ENCODE measurements at places on chromosomes 6 and 20. TPM values are rescaled to one million over a fixed set of nuclear protein-coding genes. Genes with fewer than 3 reads are reported as not detected.

GRCh38 chr6:116101790-116102189 lies 1.1 kb downstream of the NT5DC1 start:
- DNase-seq = no peak

Gene MYLIP
- polyA plus RNA-seq = 6.6 TPM

DNA sequence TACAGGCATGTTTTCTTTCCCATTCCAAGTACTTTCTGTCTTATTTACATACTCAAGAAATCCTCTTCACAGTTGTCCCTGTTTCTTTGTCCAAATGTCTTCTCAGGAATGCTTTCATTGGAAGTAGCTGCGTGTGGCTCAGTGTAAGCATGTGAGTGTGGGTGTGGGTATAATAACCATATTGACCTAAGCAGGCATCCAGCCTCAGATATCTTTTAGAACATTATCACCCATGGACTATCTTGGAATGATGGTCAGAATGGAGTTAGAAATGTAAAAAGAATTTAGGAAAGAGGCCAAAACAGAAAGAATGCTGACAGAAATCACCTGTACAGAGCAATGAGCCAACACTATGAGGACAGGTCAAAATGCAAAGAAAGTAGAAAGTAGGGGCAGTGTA lies 16.4 kb downstream of the VNN2 start:
- DNase-seq = no peak

- peak; percentile 15 for DNase-seq
These were observed 92.6 kb downstream of the RNGTT start for GRCh38 chr6:88870717-88871330.

Gene OR5V1
- not detected for polyA plus RNA-seq

DNA sequence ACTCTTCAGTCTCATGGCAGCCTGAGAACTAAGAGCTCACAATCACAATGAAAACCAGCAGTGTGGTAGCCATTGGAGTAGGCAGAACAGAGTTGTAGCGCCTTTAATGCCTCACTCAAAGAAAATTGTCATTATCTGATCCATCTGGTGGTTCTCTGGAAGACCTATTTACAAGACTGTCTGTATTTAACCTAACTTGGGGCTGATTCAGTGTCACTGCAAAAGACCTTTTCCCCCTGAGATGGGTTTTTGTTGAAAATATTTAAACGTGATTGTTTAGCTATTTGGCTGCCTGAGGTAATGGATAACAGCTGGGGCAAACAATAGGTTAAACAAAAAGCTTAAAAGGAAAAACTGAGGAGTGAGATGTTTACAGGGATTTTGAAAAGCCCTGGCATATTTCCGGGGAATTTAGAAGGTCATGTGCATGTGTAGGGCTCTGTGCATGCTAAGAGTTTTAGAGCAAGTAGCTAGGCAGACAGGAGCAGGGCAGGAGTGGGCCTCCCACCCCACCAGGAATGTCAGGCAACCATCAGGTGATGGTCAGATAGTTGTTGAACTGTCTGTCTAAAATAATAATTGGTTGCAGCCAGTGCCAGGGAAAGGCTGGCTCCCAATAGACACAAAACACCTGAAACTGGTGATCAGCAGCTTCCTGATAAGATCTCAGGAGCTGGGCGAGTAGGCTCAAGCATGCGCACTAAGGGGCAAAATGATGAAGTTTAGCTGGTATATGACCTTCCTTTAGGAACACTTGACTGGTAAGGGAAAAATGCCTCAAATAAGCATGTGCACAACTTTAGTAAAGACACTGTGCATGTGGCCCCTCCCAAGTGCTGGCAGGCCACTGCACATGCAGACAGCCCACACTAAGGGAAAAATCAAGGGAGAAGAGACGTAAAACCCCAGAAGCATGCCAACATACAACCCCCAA lies 70.8 kb upstream of the AKIRIN2 start:
- DNase-seq = no peak

- no peak for DNase-seq
These were observed 17.8 kb downstream of the BTBD3 start for GRCh38 chr20:11935212-11936154.

DNA sequence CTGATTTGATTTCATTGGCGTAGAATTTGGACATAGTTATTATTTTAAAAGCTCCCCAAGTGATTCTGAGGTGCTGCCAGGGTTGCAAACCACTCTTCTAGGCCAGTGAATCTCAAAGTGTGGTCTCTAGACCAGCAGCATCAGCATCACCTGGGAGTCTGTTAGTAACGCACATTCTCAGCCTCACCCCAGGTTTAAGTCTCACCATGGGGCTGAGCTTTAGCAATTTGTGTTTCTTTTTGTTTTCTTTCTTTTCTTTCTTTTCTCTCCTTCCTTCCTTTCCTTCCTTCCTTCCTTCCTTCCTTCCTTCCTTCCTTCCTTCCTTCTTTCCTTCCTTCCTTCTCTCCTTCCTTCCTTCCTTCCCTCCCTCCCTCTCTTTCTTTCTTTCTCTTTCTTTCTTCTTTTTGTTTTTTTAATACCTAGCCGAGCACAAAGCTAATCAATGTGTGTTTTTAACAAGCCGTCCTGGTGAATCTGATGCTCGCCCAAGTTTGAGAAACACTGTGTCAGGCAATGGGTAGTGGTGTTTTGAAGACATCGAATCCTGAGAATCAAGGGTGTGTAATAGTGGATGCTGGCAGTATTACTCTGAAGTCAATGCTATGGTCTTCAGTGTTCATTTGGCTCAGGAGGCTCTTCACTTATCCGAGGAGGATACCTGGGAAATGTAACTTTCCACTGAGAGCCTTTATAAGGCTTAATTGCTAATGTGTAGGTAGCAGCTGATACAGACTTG lies 104.9 kb downstream of the SLX4IP start:
- DNase-seq = no peak

Gene HNF4A
- polyA plus RNA-seq = 7.4 TPM

DNA sequence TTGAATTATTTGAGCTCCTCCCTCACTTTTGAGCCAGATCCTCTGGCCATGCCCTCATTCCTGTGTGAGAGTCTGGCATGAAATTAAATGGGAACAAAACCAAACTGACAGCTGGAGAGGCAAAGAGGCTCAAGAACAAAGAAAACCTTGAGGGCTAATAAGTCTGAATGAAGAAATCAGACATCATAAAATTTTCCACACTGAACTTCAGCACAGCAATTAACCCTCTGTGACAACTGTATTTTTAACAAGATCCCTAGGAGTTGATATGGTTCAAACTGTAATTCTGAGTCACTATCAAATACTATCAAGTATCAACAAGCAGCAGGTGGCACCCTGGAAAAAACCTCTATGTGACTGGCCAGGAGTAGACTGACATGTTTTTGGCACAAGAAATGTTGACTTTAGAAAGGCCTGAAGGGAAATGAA lies 109.4 kb upstream of the EMILIN3 start:
- DNase-seq = no peak

GRCh38 chr20:63178889-63179686 lies 36.8 kb downstream of the YTHDF1 start:
- no peak for DNase-seq

Gene SIM1
- 1.5 TPM for polyA plus RNA-seq

DNA sequence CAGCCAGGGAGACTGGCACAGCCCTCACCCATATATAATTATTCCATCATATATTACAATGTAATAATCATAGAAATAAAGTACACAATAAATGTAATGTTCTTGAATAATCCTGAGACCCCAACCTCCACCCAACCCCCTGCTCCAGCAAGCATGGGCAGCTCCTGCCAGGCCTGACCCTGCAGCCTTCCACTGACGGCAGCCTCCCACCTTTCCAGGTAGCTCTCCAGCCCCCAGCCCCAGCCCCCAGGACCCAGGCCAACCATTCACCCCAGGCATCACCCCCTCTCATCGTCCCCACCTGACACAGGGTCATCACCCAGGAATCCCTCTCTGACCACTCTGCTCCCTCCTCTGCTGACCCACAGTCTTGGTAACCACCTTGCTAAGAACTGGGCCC lies 14.6 kb downstream of the TFEB start:
- DNase-seq = peak; percentile 52

DNA sequence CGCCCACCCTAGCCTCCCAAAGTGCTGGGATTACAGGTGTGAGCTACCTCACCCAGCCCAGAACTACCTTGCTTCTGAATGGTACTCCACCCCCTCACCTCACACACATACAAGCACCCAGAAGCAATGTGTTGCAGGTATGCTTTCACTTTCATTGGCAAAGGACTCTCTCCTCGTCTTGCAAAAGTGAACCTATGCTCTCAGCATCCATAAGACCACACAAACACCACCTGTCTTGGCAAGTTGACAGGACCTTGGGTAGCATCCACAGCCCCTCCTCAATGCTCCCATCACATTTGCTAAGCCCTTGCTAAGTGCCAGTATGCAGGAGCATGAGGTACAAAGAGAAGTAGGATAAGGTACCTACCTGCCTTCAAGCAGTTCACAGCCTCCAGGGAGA lies 3.7 kb downstream of the KIF13A start:
- no peak for DNase-seq

DNA sequence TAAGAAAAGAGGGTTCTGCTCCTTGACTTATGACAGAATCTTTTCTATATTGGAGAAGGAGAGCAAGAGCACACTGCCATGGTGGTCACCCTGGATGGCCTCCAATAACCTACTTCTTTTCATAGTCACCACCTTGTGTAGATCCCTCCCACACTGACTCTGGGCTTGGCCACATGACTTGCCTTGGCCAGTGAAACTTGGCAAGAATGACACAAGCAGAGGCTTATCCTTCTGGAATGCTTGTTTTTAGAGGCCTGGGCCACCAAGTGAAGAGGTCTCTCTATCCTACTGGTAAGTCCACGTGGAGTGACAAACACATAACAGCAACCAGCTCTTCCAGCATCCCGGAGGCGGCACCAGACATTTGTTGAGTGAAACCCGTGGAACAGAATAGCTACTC lies 349.4 kb upstream of the JARID2 start:
- no peak for DNase-seq

DNA sequence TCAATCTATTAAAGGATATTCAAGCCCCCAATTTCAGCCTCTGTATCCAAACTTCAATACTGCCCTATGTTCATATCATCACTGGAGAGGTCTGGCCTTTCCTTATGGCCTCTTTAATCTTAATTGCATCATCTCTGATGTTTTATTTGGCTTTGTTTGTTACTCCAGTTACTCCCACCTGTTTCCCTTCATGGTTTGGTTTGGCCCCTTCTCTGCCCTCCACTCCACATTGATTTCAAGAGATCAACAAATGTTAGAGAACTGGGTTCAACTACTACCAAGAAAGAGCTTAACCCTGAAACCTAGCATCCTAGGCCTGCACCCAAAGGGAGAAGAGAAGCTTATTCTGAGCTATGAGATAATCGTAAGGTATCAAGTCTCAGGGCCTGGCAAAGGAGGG lies 221.6 kb downstream of the LAMA2 start:
- DNase-seq = no peak

GRCh38 chr20:63092660-63093215 lies 86.0 kb upstream of the BHLHE23 start:
- no peak for DNase-seq

GRCh38 chr20:47097691-47098622 lies 203.3 kb downstream of the EYA2 start:
- no peak for DNase-seq

Gene PRR18
- 0.23 TPM for polyA plus RNA-seq

GRCh38 chr6:111658462-111659154 lies 52.9 kb upstream of the TRAF3IP2 start:
- DNase-seq = no peak

- DNase-seq = no peak
These were observed 1.7 kb downstream of the SNX21 start for GRCh38 chr20:45835329-45835765.

DNA sequence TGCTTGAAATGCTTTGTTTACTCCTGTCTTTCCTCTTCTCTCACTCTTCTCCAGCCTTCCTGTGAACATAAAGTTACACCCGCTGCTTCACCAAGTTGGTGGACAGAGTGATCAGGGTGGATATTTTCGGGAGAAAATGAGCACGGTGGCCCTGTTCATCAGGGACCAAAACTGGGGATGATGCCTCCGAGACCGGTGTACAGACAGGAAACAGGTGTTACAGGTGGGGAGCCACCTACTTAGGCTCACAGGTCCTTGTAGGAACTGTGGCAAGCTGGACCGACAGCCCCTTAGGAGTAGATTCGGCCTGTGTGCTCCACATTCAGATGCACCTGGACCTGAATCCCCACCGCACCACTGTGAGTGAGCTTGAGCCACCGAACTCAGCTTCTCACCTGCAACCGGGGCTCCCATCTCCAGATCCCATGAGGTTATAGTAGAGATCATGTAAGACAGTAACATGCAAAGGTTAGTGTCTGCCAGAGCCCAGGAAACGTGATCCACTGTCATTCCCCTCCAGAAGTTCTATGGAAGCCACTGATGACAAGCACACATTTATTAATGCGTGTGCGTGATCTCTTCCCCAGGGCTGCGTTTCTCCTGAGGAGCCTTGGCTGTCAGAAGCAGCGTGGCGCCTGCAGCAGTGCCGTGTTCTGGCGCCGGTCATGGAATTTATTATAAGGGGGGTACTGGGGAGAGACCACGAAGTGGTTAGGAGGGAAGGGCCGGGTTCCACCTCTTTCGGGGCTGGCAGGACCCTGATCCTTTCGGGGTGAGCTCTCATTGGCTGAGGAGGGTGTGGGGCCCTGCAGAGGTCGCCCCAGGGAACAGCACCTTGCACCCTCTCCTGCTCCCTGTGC lies 94.2 kb downstream of the ERMARD start:
- DNase-seq = no peak

DNA sequence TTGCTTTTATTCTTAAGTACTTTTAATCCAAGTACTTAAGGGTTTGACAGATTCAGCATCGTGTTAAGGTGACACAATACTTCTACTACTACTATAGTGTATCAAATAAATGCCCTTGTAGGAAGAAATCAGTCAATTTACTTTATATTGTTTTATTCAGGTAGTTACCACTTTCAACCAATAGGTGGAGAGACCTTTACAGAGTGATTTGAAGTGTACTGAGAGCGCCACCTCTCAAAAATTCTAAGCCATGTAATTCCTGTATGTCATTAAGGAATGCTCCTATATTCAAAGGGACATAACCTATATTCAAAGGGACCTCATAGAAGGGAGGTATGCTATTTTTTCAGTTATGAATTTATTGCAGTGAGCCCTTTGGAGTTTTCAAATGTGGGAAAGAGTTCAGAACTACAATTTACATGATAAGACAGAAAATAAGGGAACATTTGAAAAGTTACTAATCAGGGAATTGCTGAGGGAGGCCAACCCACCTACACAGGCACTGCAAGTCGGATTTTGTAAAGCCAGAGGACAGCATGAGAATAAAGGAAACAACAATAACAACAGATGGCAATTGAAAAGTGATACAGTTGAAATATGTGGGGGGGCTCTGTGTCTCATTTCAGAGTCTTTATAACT lies 955.6 kb downstream of the TBC1D32 start:
- DNase-seq = no peak

Gene UST
- 4.3 TPM for polyA plus RNA-seq

GRCh38 chr6:170036916-170037315 lies 254.0 kb downstream of the DLL1 start:
- DNase-seq = no peak

DNA sequence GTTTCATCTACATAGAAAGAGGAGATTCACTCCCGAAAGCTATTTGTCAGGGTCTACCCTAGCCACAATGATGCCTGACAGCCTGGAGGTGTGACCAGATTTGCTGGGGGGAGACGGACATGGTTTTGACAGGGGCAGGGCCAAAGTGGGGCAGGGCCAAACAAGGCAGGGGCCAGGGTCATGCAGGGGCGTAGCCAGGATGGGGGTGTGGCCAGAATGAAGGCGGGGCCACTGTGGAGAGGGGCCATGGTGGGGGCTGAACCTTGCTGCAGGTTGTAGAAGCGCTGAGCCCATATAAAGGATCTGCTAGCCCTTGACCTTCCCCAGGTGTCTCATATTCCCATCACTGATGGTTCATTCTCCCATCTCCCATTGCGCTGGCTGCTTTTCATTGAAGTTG lies 184.1 kb upstream of the SULF2 start:
- DNase-seq = no peak

GRCh38 chr6:3535776-3536435 lies 79.1 kb upstream of the SLC22A23 start:
- DNase-seq = no peak

Gene CCN6
- not detected for polyA plus RNA-seq

All from pancreas (tissue), 10 donors.